Naive thymus-derived CD8-positive, alpha-beta T cell (primary cell): ENCODE measurements at places on chromosomes 7 and 10. TPM values are rescaled to one million over a fixed set of nuclear protein-coding genes. Genes with fewer than 3 reads are reported as not detected.

TLL2 gene
- total RNA-seq: 0.13 TPM

GRCh38 chr7:54591404-54592386 is 49.5 kb downstream of the VSTM2A start:
- DNase-seq: no peak

- DNase-seq: no peak
Measured at GRCh38 chr10:30829901-30830300, 200.3 kb upstream of the LYZL2 start.

GRCh38 chr7:2071133-2071832 is 161.5 kb downstream of the MAD1L1 start:
- DNase-seq: no peak

DNA sequence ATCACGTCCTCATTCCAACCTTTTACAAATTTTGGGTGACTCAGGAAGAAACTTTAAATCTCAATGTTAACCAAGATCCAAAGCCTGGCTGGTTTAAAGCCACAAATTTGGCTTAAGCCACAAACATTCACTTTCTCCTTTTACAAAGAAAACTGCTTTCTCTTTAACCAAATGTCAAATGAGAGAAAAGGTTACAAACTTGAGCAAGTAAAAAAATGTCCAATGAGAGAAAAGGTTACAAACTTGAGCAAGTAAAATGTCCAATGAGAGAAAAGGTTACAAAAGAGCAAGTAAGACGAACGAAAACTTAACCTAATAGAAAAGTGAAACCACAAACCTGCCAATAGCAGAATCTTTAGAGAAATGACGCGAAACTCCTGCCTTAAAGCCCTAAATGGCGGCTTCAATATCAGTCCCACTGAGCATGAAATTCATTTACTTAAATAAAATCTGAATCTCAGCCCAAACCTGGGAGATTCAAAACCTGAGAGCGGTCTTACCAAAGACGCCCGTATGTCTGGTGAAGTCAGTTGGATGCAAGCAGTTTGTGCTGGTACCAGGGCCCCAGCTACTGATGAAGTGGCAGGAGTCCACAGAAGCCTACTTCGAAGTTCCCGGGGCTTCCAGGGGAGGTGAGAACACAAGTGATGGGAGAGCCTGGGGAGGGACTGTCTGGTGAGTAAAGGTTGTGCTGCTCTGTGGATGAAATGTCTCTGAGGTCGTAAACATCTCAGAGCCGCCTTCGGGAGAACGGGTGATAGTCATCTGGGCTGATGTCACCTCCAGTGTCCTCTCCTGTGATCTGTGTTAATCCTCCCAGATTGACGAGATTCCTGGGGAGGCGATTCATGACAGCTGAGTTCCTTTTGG is 74.6 kb downstream of the PAXIP1 start:
- DNase-seq: peak; percentile 99

HPSE2 gene
- total RNA-seq: not detected
